ENCODE measurements at places on chromosomes 16 and 17.

- DNase-seq, result no peak
Observed at GRCh38 chr17:57514614-57515013, 230.5 kb downstream of the CCDC182 start.

- DNase-seq, result peak; percentile 81
Observed at GRCh38 chr16:51408357-51408756, 257.3 kb upstream of the SALL1 start.

DNA sequence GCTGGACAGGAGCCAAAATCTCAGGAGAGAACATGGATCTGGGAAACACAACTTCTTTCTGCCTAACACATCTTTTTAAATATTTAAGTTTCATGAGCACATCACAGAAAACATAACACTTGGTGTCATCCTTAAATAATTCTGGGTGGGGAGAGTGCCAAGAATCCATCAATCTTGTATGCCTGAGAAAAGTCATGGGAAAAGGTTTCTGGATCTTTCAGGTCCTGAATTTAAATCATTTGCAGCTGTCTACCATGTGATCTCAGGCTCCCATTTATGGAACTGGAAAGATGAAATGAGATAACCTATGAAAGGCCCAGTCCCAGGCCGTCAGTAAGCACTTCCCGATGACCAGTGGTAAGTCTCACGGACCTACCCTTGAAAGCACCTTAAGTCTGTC lies 15.1 kb downstream of the CDH11 start:
- DNase-seq, result no peak

DNA sequence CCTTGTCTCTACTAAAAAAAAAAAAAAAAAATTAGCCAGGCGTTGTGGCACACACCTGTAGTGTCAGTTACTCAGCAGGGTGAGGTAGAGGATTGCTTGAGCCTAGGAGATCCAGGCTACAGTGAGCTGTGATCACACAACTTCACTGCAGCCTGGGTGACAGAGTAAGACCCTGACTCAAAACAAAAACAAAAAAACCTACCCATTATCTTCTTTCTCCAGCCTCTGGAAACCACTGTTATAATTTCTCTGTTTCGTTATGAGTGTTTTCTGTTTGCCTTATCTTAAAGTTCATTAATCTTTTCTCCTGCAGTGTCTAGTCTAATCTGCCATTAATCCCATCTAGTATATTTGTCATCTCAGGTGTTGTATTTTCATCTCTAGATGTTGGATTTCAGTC lies 18.6 kb upstream of the CLTC start:
- no peak for DNase-seq

DNA sequence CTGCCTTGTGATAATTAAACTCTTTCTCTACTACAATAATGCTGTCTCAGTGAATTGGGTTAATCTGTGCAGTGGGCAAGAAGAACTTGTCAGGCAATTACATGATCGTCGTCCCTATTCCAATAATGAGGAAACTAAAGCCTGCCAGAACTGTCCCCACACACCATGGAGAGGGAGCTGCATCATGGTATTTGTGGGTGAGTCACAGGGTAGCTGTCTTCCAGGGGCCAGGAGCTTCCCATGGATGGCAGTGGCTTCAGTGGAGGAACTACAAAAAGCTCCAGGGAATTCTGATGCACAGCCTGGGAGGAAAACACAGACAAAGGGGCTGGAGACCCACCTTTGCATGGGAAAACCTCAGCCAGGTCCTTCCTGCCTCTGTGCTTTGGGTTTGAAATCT lies 83.3 kb upstream of the C16orf82 start:
- no peak for DNase-seq

- no peak for DNase-seq
Observed at GRCh38 chr16:1579214-1579613, 32.7 kb downstream of the IFT140 start.

- peak; percentile 89 for DNase-seq
Observed at GRCh38 chr17:61251939-61252865, 147.4 kb upstream of the TBX2 start.

GRCh38 chr16:9334103-9334502 lies 242.7 kb downstream of the HAPSTR1 start:
- no peak for DNase-seq

GRCh38 chr16:72247821-72248253 lies 75.9 kb upstream of the PMFBP1 start:
- peak; percentile 4 for DNase-seq

DNA sequence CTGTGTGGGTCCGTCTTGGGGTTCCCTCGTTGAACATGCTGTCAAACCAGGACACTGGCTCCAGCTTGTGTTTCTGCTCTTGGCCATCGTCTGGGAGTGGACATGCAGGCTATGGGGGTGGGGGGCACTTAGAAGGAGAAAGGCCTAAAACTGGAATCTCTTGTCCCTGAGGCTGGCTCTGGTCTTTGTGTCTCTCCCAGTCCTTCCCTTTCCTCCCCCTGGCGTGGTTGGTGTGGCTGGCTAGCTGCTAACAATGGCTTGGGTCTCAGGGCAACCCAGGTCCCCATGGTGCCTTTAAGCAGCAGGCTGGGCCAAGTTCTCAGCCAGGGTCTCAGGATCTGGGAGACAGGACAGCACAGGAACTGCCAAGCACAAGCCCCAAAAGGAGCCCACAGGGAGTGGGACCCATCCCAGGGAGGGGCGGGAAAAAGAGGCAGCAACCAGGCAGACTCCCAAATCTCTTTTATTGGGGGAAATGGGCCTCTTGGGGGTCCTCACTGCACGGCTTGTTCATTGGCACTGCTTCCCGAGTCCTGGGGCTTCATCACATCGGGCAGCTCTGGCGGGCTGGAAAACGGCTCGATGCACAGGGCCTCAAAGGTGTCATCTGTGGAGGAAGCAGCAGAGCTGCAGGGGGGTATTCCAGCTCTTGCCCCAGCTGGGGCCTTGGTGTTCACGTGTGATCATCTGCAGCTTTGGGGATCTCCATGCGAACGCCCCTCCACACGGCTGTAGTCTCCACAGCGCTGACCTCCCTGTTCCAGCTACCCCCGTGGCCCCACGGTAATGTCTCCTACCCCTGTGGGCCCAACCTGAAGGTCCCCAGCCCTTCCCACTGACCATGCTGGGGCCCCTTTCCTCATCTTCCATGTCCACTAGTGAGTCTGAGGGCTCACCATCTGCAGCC lies 5.3 kb downstream of the ELOB start:
- DNase-seq, result no peak

All from MCF 10A (cell line).